ENCODE measurements at places on chromosomes 3 and 15.
A peak's percentile ranks its signal among the peaks of the same experiment; 100 is the strongest.

GRCh38 chr3:65751123-65751700 lies 287.5 kb downstream of the MAGI1 start:
- no peaks in the 10 kb centered on the region for H3K4me1 ChIP-seq
- H3K27me3 ChIP-seq, result no peaks in the 10 kb centered on the region
- H3K4me3 ChIP-seq, result no peak overlapping the region
- H3K36me3 ChIP-seq, result no peaks in the 10 kb centered on the region

GRCh38 chr3:8767667-8768363 lies 1.6 kb downstream of the OXTR start:
- H3K4me1 ChIP-seq, result peaks cover 16% of the 10 kb centered on the region
- no peaks in the 10 kb centered on the region for H3K36me3 ChIP-seq
- H3K27me3 ChIP-seq, result no peaks in the 10 kb centered on the region
- no peak overlapping the region for H3K4me3 ChIP-seq
- DNase-seq, result no peak
- H3K27ac ChIP-seq, result no peak overlapping the region

GRCh38 chr3:9784965-9785364 lies 7.3 kb downstream of the TADA3 start:
- no peaks in the 10 kb centered on the region for H3K27me3 ChIP-seq
- H3K4me1 ChIP-seq, result peaks cover 7% of the 10 kb centered on the region
- no peak overlapping the region for H3K4me3 ChIP-seq
- DNase-seq, result no peak
- no peak overlapping the region for H3K27ac ChIP-seq

- peak; percentile 56 for DNase-seq
- peaks cover 4% of the 10 kb centered on the region for H3K4me1 ChIP-seq
- no peaks in the 10 kb centered on the region for H3K27me3 ChIP-seq
These were observed 64.2 kb upstream of the ARL8B start for GRCh38 chr3:5057857-5058324.

GRCh38 chr3:63724987-63725386 lies 72.5 kb downstream of the SNTN start:
- peak overlapping the region; percentile 72 for H3K27ac ChIP-seq
- no peaks in the 10 kb centered on the region for H3K36me3 ChIP-seq
- peak; percentile 93 for DNase-seq
- H3K4me1 ChIP-seq, result peaks cover 38% of the 10 kb centered on the region
- H3K27me3 ChIP-seq, result no peaks in the 10 kb centered on the region

- H3K27ac ChIP-seq, result no peak overlapping the region
- no peaks in the 10 kb centered on the region for H3K27me3 ChIP-seq
- peaks cover 19% of the 10 kb centered on the region for H3K4me1 ChIP-seq
- DNase-seq, result no peak
- H3K36me3 ChIP-seq, result no peaks in the 10 kb centered on the region
These were observed 45.2 kb upstream of the TJP1 start for GRCh38 chr15:29867241-29868000.

Measured in SJSA1 (cell line).